ENCODE measurements at places on chromosomes 5 and 9. TPM values are rescaled to one million over a fixed set of nuclear protein-coding genes. Genes with fewer than 3 reads are reported as not detected.

GRCh38 chr5:81070571-81071255 is 110.5 kb downstream of the RASGRF2 start:
- no peak for DNase-seq

ZNF454 gene
- 3.7 TPM for polyA plus RNA-seq

CARD9 gene
- polyA plus RNA-seq = 0.82 TPM

DNA sequence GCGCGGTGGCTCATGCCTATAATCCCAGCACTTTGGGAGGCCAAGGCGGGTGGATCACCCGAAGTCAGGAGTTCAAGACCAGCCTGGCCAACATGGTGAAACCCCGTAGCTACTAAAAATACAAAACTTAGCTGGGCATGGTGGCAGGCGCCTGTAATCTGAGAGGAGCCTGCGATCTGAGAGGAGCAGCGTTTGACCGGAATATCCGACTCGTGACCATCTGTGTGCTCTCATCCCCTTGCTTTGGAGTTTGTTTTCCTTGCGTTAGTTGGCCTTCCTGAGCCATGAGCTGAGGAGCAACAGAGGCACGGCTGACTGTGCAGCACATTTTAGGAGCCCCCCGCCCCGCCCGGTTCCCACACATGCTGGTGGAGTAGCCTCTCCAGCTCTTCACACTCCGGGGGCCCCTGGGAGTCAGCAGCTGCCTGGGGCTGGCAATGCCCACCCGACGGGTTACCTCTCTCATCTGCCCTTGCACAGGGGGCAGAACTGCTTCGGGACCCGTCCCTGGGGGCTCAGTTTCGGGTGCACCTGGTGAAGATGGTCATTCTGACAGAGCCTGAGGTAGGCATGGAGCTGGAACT is 3.0 kb downstream of the ADAMTS13 start:
- no peak for DNase-seq

SPINK5 gene
- polyA plus RNA-seq = not detected

GRCh38 chr5:181197326-181197951 is 7.6 kb downstream of the TRIM7 start:
- DNase-seq = no peak

DNA sequence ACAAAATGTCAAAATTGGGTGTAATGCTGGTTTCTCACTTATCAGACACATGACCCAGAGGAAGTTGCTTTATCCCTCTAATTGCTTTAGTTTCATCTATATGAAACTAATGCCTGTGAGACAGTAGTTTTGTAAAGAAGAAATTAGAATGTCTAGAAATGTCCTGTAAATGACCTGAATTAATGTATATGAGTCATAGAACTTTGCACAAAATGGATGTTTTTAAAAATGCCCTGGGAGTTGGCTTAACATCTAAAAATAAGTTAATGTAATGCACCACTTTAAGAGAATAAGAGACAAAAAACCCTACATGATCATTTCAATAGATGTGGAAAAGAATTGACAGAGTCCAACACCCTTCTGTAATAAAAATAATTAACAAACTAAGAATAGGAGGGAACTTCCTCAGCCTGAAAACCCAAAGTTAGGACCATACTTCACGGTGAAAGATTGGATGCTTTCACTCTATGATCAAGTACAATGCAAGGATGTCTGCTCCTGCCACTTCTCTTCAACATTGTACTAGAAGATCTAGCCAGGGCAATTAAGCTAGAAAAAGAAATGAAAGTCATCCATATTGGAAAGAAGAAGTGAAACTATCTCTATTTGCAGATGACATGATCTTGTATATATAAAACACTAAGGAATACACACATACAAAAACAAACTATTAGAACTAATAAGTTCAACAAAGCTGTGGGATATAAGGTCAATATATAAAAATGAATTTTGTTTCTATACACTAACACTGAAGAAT is 117.9 kb downstream of the MELK start:
- no peak for DNase-seq

- DNase-seq = no peak
Observed at GRCh38 chr5:98186128-98186527, 587.3 kb upstream of the RGMB start.

DNA sequence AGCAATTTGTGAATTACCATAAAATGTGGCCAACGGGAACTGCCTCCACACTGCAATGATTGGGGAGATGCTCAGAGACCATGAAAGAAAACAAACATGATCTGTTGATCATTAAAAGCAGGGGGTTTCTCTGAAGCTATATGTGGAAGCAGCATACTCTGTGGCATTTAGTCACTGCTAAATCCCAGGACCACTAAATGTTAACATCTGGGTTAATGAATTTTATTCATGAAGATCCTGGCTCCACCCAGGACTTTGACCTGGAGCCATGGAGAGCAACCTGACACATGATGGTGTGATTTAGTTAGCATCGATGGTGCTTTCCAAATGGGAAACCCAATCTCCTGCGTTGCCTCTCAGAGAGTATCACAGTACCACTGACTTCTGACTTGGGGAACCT is 497.8 kb downstream of the AGTPBP1 start:
- DNase-seq = no peak

DNA sequence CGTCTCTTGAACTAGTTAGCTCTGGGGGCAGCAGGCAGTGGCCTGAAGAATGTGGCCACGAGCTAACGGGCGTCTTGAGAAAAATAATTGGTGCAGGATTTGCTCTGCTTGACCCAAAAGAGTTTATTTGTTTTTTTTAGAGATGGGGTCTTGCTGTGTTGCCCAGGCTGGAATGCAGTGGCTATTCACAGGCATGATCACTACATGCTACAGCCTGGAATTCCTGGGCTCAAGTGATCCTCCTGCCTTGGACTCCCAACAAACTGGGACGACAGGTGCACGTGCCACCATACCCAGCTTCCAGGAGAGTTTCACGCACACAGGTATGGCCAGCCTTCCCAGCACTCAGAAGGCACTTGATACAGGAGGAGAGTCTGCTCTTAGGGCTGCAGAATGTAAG is 203.8 kb downstream of the MLLT3 start:
- no peak for DNase-seq
